ENCODE measurements at places on chromosomes 2 and 18.

DNA sequence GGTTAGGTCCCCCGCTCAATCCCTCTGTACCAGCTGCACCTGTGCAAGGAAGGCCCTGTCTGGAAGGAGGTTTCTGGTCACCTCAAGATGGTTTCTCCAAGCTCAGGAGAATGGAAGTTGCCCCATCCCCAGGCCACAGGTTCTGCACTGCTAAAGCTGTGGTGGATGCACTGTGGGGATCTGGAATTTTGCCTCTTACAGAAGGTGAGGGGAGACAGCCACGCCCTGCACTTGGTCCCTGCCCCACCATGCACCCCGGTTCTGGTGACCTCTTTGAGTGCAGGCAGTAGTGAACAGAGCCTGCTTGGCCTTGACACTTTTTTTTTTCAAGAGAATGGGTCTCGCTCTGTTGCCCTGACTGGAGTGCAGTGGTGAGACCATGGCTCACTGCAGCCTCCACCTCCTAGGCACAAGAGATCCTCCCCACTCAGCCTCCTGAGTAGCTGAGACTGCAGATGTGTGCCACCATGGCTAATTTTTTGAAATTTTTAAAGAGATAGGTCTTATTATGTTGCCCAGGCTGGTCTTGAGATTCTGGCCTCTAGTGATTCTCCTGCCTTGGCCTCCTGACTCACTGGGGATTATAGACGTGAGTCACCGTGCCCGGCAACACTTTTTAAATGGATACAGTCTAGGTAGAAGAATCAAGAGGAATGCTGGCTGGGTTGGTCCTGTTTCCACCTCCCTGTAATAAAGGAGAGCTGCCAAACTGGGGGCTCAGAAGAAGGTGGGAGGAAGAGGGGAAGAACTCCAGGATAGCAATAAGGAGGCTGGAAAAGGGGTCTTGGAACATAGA, 5.8 kb upstream of the NT5DC4 start:
- no peak overlapping the region for H3K27ac ChIP-seq
- H3K4me3 ChIP-seq: no peak overlapping the region
- DNase-seq: no peak

DNA sequence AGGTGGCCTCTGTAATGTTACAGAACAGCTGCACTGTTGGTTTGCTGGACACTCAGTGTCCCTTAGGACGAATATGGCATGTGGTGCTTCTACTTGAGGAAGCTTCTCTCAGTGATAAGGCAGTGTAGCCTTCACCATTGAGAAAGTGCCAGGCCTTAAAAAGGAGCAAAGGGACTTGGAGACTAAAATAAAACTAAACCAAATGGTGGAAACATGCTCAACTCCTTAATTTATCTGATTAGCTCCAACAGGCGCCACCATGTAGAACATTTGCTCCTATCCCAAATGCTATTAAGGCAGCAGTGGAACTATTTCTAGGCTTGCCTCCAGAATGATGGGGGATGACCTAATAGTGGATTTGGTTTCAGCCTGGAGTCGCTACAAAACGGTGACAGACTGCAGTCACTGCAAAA, 77.5 kb upstream of the MYL1 start:
- no peak overlapping the region for H3K4me3 ChIP-seq
- no peaks in the 10 kb centered on the region for H3K36me3 ChIP-seq
- H3K27me3 ChIP-seq: no peaks in the 10 kb centered on the region
- H3K4me1 ChIP-seq: no peaks in the 10 kb centered on the region
- H3K27ac ChIP-seq: no peak overlapping the region

GRCh38 chr2:56014046-56014730, 90.6 kb upstream of the EFEMP1 start:
- peak; percentile 76 for DNase-seq
- H3K27ac ChIP-seq: no peak overlapping the region
- H3K27me3 ChIP-seq: no peaks in the 10 kb centered on the region
- H3K4me1 ChIP-seq: peaks cover 3% of the 10 kb centered on the region
- H3K36me3 ChIP-seq: no peaks in the 10 kb centered on the region
- no peak overlapping the region for H3K4me3 ChIP-seq

- no peaks in the 10 kb centered on the region for H3K27me3 ChIP-seq
- no peak for DNase-seq
- no peak overlapping the region for H3K27ac ChIP-seq
Observed at GRCh38 chr2:228131833-228132232, 49.7 kb downstream of the SPHKAP start.

- H3K36me3 ChIP-seq: no peaks in the 10 kb centered on the region
- H3K27me3 ChIP-seq: no peaks in the 10 kb centered on the region
- H3K4me3 ChIP-seq: no peak overlapping the region
- no peaks in the 10 kb centered on the region for H3K4me1 ChIP-seq
- peak; percentile 76 for DNase-seq
Observed at GRCh38 chr2:237026981-237027711, 58.5 kb upstream of the COPS8 start.

- no peaks in the 10 kb centered on the region for H3K36me3 ChIP-seq
- no peak for DNase-seq
- H3K27ac ChIP-seq: no peak overlapping the region
- H3K4me3 ChIP-seq: no peak overlapping the region
- peaks cover 11% of the 10 kb centered on the region for H3K27me3 ChIP-seq
Observed at GRCh38 chr2:68345129-68345875, 19.8 kb upstream of the PLEK start.

DNA sequence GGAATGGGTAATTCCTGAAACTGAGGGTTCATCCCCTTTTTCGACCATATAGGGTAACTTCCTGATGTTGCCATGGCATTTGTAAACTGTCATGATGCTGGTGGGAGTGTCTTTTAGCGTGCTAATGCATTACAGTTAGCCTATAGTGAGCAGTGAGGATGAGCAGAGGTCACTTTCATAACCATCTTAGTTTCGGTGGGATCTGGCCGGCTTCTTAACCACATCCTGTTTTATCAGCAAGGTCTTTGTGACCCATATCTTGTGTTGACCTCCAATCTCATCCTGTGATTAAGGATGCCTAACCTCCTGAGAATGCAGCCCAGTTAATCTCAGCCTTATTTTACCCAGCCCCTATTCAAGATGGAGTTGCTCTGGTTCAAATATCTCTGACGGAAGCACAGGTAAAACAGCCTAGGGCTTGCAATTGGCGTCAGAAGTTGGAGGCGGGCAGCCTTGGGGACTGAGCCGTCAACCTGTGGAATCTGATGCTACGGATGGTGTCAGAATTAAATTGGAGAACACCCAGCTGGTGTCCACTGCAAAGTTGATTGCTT, 19.5 kb downstream of the RALBP1 start:
- H3K36me3 ChIP-seq: no peaks in the 10 kb centered on the region
- no peaks in the 10 kb centered on the region for H3K4me1 ChIP-seq
- DNase-seq: peak; percentile 41
- no peaks in the 10 kb centered on the region for H3K27me3 ChIP-seq

DNA sequence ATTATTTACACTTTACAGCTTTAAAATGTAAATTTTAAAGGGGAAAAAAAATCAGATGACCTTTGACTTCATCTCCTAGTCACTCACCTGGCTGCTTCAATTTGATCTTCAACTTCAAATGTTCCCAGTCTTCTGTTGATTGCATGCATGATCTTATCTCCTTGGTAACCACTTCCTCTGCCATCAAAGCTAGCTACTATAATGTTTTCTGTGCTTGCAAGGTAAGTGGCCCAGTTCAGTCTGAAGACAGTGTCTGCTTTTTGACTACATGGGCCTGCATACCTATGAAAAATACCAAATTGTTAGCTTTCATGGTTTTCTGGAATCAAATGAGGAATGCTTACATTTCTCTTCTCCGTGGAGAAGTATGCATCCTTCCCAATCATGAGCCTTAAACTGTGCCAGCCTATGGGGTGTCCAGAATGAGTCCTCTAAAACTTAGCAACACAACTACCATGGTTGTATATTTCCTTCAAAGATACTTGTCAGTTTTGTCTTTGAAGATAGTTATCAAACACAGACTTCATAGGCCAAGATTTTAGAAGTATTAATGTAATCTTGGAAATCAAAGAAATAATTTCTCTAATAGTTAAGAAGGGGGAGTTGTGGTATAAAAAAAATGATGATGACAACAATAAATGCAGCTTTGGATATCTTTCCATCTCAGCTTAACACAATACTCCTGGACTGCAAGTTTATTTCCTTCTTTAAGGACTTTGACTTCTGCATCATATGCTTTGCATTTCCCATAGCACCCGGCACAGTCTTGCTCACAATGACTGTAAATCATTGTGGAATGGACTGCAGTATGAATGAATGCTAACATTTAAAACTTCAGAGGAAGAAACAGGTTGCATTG, 62.1 kb downstream of the DPP4 start:
- no peak overlapping the region for H3K4me3 ChIP-seq
- no peaks in the 10 kb centered on the region for H3K4me1 ChIP-seq
- no peak for DNase-seq

- H3K4me3 ChIP-seq: no peak overlapping the region
- no peaks in the 10 kb centered on the region for H3K27me3 ChIP-seq
- DNase-seq: no peak
- H3K36me3 ChIP-seq: no peaks in the 10 kb centered on the region
Observed at GRCh38 chr2:20440001-20440560, 6.8 kb upstream of the RHOB start.

DNA sequence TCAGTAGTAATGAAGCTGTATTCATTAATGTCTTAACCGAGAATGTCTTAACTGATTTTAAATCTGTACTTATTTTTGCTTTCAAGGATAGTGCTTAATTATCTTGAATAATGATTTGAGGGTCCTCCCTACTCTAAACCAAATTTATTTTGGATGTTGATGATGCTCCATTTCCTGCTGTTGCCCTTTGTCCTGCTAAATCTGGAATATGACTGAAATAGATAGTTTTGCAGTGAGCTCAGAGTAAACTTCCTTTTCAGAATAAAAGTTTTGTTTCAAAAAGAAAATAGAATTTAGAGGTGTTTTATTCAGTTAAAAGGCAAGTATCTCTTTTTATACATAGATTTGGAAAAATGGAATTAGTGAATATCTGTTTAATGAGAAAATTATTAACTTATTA, 8.1 kb downstream of the NBEAL1 start:
- no peak overlapping the region for H3K4me3 ChIP-seq
- DNase-seq: peak; percentile 21
- peaks cover 28% of the 10 kb centered on the region for H3K4me1 ChIP-seq
- no peaks in the 10 kb centered on the region for H3K36me3 ChIP-seq
- no peak overlapping the region for H3K27ac ChIP-seq

DNA sequence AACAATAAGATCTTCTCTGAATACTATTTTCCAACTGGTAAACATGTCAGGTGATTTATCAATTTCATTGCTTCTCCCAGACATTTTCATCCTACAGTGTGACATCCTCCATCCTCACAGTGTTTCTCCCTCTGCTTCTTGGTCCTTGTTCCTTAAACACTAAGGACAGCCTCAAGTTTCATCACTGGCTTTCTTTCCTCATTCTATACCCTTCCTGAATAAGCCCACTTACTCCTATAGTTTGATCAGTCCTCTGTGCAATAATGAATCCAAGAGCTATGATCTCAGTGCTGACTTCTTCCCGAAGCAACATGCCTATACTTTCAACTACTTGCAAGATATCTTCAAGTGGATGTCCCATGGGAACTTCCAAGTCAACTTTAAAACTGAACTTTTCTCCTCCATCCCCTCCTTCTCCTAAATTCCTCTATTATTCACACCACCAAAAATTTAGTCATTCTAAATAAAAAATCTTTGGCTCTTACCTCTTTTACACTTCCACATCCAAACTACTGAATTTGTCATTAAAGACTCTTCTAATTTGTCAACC, 87.6 kb downstream of the FAM228A start:
- DNase-seq: peak; percentile 22
- H3K4me1 ChIP-seq: no peaks in the 10 kb centered on the region
- H3K27me3 ChIP-seq: no peaks in the 10 kb centered on the region

DNA sequence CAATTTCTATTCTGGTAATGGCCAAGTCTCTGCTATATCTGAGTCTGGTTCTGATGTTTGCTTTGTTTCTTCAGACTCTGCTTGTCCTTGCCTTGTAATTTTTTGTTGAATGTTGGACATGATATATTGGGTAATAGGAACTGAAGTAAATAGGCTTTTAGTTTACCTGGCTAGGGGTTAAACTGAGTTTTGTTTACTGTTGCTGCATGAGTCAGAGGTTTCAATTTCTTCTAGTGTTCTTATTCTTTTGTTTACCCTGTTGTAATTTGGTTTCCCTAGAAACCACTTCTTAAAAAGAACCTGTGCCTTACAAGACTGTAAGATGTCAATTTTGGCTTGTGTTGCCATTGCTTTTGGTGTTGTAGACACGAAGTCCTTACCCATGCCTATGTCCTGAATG, 285.0 kb upstream of the KCNH7 start:
- DNase-seq: no peak
- H3K4me3 ChIP-seq: peak overlapping the region; percentile 48
- H3K27me3 ChIP-seq: no peaks in the 10 kb centered on the region
- peaks cover 51% of the 10 kb centered on the region for H3K4me1 ChIP-seq

DNA sequence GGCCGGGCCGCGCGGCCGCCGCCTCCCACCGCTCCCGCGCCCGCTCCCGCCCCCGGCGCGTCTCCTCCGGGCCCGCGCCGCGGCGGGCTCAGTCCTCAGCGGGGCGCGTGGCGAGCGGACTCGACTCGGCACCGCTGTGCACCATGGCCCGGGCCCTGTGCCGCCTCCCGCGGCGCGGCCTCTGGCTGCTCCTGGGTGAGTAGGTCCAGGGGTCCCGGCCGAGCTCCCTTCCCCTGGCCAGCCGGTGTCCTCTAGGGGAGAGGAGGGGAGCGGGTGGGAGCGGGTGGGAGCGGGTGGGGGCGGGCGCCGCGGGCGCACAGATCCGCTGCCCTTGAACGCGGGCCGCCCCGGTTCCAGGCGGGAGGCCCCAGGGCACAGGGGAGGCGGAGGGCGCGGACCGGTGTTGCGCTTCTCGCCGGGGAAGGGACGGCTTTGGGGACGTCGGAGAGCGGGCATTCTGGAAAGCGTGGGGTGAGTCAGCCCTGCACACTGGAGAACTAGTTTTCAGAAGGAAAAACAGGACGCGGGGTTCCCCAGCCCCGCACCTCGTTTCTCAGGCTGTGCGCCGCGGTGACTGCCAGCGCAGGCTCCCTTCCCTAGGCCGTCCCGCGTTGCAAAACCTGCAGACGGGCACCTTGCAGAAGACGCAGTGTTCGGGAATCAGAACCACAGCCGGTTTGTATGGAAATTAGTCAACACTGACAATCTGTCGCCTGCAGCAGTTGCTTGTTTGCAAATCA, at the start of gene RAMP1:
RAMP1 (plus strand) TSS at position 91 of the 740 bp plus-strand sequence; CDS start at position 144, 53 bp downstream.
- DNase-seq: peak; percentile 33
- peak within 1 kb of the TSS; percentile 37 for H3K4me3 ChIP-seq

DNA sequence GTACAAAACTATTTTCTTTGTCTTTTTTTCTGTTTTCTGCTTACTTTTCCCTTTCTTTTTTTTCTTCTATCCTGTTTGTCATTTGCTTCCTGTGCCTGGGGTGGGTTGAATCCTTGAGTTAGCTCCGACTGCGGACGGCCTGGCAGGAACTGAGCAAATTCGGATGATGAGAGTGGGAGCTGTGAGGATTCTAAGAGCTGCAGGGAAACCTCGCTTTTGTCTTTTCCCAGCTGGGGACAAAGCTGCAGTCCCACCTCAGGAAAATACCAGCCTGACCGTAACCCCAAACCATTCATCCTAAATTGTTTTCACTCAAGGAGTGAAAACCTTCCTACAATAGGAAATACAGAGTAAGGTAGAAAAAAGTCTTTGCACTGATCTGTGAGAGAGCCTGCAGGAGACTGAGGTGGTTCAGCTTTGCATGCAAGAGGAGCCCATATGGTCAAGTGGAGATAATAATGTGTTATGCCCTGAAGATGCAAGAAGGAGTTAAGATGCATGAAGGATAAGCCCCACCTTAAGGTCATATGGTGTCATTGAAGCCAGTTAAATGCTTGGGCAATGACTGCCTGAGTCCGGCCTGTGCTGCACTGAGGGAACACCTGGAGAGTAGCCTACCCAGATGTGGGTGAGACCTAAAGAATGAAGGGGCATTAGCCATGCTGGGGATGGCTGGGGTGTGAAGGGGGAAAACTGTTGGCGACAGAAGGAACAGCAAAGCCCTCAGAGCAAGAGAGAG, 31.7 kb upstream of the ARL4C start:
- H3K4me1 ChIP-seq: no peaks in the 10 kb centered on the region
- no peak overlapping the region for H3K4me3 ChIP-seq
- H3K27me3 ChIP-seq: no peaks in the 10 kb centered on the region
- no peak for DNase-seq

Measured in cardiac muscle cell (in vitro differentiated cells and primary cell).